GM23248 (cell line): ENCODE measurements at places on chromosomes 11 and 22. TPM values are rescaled to one million over a fixed set of nuclear protein-coding genes. Genes with fewer than 3 reads are reported as not detected.

P2RX6 gene
- polyA plus RNA-seq = 2.2 and 2.4 TPM in 2 replicates

SAA4 gene
- not detected in 2 replicates for polyA plus RNA-seq

WT1 gene
- not detected in 2 replicates for polyA plus RNA-seq

ANKRD49 gene
- 13.9 and 14.1 TPM in 2 replicates for polyA plus RNA-seq

CAPN5 gene
- 17.8 and 18.3 TPM in 2 replicates for polyA plus RNA-seq

OR51I1 gene
- polyA plus RNA-seq = not detected in 2 replicates

ESAM gene
- not detected in 2 replicates for polyA plus RNA-seq

PNPLA3 gene
- 1.2 and 1.4 TPM in 2 replicates for polyA plus RNA-seq

MYRF gene
- polyA plus RNA-seq = 0.05 and 0.16 TPM in 2 replicates

FIBIN gene
- polyA plus RNA-seq = 42.2 and 45.8 TPM in 2 replicates

TP53I11 gene
- polyA plus RNA-seq = 117 and 118 TPM in 2 replicates

PATE4 gene
- polyA plus RNA-seq = not detected in 2 replicates

FJX1 gene
- polyA plus RNA-seq = 12.4 and 12.5 TPM in 2 replicates

FHIP1B gene
- 9.2 and 10.9 TPM in 2 replicates for polyA plus RNA-seq

PTPRJ gene
- 4.1 and 4.5 TPM in 2 replicates for polyA plus RNA-seq

LDHAL6A gene
- polyA plus RNA-seq = 0.09 TPM in 1 of 2 replicates, not detected in the other

CD3D gene
- polyA plus RNA-seq = not detected in 2 replicates

SMC1B gene
- polyA plus RNA-seq = 0.08 TPM in 1 of 2 replicates, not detected in the other

SLC29A2 gene
- polyA plus RNA-seq = not detected in 2 replicates

VPREB1 gene
- not detected in 2 replicates for polyA plus RNA-seq

FAM83F gene
- not detected in 2 replicates for polyA plus RNA-seq

KCNK7 gene
- polyA plus RNA-seq = not detected in 2 replicates

SPI1 gene
- polyA plus RNA-seq = 0.30 TPM in 1 of 2 replicates, not detected in the other

OR51B5 gene
- polyA plus RNA-seq = not detected in 2 replicates

OR2AG2 gene
- not detected in 2 replicates for polyA plus RNA-seq

RFPL1 gene
- polyA plus RNA-seq = 0.13 TPM in 1 of 2 replicates, not detected in the other

GGTLC3 gene
- polyA plus RNA-seq = not detected in 2 replicates

KCTD21 gene
- polyA plus RNA-seq = 5.7 and 7.6 TPM in 2 replicates

CSF2RB gene
- polyA plus RNA-seq = 2.3 and 2.6 TPM in 2 replicates

ADM2 gene
- polyA plus RNA-seq = 11.6 and 14.0 TPM in 2 replicates

FZD4 gene
- 7.8 and 8.3 TPM in 2 replicates for polyA plus RNA-seq

OR5AP2 gene
- not detected in 2 replicates for polyA plus RNA-seq

CRY2 gene
- 7.6 and 8.3 TPM in 2 replicates for polyA plus RNA-seq

OR51B2 gene
- polyA plus RNA-seq = not detected in 2 replicates

VSIG10L2 gene
- not detected in 2 replicates for polyA plus RNA-seq

ZBTB16 gene
- not detected in 2 replicates for polyA plus RNA-seq

OMP gene
- polyA plus RNA-seq = not detected in 2 replicates
